ENCODE measurements at places on chromosomes 1 and 21.
A peak's percentile ranks its signal among the peaks of the same experiment; 100 is the strongest.

DNA sequence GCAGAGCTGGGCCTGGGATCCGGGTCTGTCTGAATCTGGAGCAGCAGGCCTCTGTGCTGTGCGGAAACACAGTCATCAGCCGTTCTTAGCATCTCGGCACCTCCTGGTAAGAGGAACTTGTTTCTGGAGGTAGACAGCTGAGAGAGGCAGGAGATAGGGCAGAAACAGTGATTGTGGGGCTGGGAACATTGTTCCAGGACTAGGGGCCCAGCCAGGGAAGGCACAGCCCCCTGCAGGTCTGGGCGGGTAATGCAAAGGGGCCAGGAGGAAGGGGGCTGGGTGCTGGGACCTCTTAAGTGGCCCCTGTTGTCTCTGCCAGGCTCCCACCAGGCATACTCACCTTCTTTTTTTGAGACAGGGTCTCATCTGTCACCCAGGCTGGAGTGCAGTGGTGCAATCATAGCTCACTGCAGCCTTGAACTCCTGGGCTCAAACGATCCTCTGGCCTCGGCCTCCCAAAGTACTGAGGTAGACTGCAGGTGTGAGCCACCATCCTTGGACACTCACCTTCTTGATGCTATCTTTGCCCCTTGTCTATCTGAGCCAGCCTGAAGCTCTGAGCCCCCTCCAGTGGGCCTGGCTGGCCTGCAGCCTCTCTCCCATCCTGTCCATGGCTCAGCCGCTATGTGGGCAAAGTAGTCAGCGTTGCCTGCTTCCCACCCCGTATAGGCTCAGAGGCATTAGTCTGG is 134.3 kb upstream of the ZBTB40 start:
- DNase-seq: no peak

- DNase-seq: no peak
These were observed 26.4 kb upstream of the RGS16 start for GRCh38 chr1:182630586-182630985.

GRCh38 chr1:167510244-167510643 is 8.1 kb downstream of the CD247 start:
- no peak for DNase-seq

GRCh38 chr1:57118948-57119603 is 153.3 kb upstream of the C8B start:
- no peak for DNase-seq

- DNase-seq: no peak
These were observed 883 bp upstream of the EVA1B start for GRCh38 chr1:36324353-36324703.

GRCh38 chr1:178560871-178561376 is 48.0 kb downstream of the TEX35 start:
- no peak for DNase-seq

- DNase-seq: no peak
These were observed 431.4 kb downstream of the BRINP3 start for GRCh38 chr1:190046231-190046630.

- DNase-seq: no peak
These were observed 25.2 kb downstream of the CHD1L start for GRCh38 chr1:147267711-147268110.

DNA sequence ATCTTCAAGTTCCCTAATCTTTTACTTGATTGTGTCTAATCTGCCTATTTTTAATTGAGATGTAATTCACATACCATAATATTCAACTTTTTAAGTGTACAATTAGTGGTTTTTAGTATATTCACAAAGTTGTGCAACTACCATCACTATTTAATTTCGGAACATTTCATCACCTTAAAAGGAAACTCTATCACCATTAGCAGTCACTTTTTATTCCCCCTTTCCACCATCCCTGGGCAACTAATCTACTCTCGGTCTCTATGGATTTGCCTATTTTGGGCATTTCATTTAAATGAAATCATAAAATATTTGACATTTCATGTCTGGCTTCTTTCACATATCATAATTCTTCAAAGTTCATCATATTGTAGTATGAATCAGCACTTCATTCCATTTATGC is 30.6 kb upstream of the HYI start:
- no peak for DNase-seq

GRCh38 chr1:52531249-52531872 is 21.5 kb downstream of the TUT4 start:
- DNase-seq: no peak

DNA sequence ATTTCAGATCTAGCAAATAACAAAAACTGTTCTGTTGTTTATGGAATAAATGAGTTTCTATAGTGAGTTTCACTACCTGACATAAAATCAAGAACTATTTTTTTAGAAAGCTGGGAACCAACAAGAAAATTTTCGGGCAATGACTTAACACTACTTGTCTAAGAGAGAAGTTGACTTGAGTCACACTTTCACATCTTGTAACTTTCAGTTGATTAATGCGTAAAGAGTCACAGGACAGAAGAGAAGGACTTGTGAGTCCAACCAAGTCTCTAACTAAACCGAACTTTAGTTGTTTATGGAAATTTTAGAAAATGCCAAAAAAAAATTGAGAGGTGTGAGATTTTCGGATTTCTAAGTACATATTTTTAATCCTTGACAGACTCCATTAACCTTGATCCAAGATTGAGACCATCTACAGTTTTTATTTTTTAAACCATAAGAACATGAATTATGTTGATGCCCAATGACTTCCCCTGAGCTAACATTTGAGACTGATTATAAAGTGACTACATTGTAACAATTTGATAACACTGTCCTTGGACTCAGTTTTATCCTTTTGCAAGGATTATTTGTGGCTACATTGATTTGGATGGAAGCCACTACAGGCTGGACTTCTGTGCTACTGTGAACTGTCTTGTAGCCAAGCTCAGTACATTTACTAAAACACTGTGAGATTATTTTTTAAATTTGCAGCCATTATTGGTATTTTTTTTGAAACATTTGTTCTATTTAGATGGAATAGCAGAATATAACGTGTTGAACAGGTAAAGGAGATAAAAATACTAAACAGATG is 284.0 kb downstream of the PTPRC start:
- no peak for DNase-seq

DNA sequence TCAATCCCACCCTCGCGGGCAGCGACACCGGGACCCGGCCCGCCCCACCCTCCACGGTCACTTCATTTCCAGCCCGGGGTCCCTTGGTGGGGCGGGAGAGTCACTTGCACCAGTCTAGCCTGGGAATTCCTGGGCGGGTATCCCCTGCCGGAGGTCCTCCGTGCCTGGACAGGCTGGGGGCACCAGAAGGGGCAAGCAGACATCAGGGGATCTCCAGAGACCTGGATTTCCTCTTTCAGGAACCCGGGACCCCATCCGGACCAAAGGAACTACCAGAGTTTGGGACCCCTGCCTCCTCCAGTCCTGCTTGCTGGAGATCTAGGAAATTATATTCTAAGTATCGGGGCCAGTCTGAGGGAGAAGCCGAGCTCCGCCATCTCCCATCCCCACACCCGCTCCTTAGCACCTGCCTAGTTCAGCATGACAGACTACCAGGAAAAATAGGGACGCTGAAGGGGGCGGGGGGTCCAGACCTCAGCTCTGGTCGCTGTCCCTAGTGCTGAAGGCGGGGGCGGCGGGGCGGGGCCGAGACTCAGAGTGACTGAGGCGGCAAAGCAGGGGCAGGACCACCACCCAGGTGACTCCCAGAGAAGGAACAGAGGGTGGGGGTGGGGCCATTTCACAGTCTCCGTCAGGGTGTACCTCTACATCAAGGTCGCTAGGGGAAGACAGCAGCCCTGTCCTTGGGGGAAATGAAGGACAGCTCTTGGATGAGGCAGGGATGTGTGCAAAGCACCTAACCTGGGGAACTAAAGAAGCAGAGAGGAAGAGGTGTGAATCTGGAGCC is 832 bp downstream of the HCN3 start:
- peak; percentile 47 for DNase-seq

- DNase-seq: no peak
These were observed 174.2 kb downstream of the PTPRU start for GRCh38 chr1:29410476-29410875.

- DNase-seq: no peak
These were observed 1035.7 kb downstream of the ADGRL2 start for GRCh38 chr1:82836213-82836972.

DNA sequence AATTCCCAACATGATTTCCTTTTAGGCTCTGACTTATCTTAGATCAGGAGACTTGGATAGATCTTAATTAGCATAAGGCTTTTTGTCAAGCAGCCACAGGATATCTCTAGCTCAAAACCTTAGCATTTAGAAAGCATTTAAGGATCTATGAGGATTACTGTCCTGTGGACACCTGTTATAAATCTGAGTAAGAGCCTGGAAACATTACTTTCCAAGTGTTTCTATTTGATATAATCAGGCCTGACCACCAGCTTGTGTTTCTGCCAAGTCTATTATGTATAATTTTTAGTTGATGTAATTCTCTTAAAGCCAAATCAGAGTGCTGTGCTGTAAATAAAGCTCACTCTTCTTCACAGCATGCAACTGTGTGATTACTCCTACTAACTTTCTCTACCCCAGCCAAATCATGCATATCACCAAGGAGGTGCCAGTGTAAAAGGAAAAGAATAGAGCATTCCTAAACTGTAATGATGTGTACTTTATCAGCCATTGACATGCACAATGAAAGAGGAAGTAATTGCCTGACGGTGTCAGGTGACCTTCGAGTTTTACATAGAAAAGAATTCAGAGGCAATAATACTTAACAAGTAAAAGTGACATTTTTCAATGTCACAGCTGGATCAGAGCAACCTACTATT is 309.9 kb upstream of the PRMT6 start:
- DNase-seq: no peak

DNA sequence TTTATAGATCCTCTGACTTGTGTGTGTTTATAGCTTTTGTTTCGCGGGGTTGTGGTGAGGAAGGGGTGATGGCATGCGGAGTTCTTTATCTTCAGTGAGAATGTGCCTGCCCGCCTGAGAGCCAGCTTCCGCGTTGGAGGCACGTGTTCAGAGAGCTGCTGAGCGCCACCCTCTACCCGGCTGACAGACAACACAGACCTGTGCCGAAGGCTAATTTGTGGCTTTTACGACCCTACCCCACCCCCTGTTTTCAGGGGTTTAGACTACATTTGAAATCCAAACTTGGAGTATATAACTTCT is 14.4 kb upstream of the CD101 start:
- DNase-seq: no peak

DNA sequence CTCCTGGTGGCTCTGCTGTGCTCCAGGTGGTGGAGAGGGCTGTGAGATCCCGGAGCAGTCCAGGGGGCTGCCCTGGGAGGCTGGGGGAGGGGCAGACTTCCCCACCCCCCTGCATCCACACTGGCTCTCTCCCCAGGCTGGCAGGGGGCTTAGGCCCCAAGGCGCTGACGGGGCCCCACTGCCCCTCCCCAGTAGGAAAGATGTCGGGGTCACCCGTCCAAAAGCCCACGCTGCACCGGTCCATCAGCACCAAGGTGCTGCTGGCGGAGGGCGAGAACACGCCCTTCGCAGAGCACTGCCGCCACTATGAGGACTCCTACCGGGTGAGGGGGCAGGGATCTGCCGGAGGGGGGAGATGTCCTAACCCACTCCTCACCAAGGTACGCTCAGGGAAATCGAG is 5.8 kb downstream of the RNF207 start:
- no peak for DNase-seq

DNA sequence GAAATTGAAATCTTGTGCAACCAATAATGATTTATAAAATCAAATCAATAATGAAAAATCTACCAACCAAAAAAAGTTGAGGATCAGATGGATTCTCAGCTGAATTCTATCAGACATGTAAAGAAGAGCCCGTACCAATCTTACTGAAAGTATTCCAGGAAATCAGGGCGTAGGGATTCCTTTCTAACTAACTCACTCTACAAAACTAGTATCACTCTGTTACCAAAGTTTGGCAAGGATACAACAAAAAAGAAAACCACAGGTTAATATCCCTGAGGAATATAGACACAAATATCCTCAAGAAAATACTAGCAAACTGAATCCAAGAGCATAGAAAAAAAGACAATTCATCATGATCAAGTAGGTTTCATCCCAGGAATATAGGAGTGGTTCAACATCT is 52.8 kb upstream of the ADGRL4 start:
- DNase-seq: no peak

DNA sequence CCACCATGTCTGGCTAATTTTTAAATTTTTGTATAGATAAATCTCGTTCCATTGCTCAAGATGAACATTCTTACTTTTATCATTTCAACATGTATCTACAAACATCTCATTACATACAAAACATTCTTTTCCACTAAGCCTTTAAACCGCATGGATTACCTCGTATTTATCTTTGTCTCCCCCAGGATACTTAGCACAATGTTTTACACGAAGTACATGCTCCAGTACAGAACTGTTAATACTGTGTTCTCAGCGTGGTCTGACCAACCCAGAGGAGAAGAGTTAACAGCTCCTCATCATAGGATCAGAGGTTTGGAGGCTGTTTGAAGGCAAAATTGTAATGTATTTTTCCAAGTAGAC is 7.4 kb downstream of the PIK3C2B start:
- no peak for DNase-seq

DNA sequence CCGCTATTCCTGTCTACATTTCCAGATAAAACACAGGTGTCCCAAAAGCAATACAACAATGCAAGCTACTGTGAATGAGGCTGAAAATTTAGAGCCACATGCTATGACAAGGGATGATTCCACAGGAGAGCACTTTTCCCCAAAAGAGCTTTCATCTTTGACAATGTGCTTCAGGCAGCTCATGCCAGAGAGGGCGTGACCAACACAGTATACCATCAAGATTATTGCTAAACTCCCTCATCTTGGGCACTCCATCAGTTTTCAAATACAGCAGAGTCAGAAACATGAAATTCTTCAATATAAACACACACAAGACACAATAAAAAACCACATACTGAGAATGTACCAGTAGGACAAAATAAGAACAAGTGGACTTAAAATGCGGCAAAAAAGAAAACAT is 6.7 kb downstream of the GON4L start:
- DNase-seq: no peak

- no peak for DNase-seq
These were observed 440.4 kb upstream of the RUNX1 start for GRCh38 chr21:35489389-35489980.

DNA sequence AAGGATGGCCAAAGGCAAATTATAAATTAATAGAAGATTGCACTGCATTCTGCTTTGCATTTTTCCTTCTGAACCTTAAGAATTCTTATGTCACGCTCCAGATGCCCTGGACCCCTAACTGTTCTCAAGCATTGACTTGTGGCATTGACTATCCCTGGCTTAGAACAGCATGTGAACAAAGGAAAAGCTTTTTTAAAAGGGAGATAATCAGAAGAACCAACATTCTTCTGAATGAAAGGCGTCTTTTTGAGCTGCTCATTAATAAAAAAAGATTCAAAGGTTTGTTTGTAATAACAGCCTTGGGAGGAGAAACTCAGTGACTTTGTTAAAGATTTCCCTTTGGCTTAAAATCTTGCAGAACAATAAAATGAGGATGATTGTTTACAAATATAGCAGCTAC is 105.5 kb downstream of the TNNI3K start:
- no peak for DNase-seq
